LNCaP clone FGC (cell line): ENCODE measurements at places on chromosomes 3 and 15.
A peak's percentile ranks its signal among the peaks of the same experiment; 100 is the strongest.

DNA sequence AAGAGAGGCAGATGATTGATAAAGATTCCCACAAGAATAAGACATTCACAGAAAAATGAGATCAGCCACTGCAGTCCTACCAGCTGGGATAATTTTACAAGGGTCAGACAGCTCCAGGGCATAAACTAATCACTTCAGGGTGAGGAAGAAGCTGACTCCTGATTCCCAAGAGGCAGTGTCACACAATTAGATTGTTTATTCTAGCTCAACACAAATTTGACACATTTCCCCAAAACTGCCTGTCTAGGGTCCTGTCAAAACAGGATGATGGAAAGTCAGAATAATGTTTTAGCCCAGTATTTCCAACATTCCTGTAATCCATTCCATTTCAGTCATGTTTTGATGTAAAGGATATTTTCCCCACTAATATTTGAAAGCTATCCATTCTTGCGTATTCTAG lies 110.8 kb downstream of the TNIK start:
- no peak for DNase-seq

DNA sequence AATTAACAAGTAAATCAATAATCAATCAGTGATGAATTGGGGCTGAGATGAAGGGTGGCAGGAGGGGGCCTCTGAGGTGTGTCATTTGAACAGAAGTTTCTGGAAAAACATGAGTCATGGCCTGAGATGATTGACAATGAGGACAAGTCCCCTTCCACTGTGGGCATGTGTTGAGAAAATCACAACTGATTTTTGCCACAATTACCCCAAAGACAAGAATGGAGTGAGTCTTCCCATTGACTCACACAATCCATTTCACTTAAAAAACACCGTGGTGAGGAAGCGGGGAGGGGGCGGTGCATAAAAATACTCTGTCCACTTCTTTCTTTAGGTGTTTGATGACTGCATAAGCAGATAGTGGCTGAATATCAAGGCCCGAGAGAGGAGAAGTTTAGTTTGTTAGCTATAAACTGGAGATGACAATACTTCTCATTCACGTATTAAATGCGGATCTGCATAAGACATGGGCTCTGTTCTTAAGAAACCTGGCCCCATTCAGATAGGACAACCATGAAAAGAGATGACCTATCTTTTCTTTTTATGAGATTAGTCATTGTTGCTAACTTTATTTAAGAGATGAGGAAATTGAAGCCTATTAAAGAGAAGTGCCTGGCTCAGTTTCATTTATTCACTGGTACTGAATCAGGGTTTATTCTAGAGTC lies 34.7 kb downstream of the SHC4 start:
- DNase-seq: peak; percentile 4

GRCh38 chr15:89383365-89384175 lies 48.9 kb upstream of the POLG start:
- DNase-seq: peak; percentile 49

DNA sequence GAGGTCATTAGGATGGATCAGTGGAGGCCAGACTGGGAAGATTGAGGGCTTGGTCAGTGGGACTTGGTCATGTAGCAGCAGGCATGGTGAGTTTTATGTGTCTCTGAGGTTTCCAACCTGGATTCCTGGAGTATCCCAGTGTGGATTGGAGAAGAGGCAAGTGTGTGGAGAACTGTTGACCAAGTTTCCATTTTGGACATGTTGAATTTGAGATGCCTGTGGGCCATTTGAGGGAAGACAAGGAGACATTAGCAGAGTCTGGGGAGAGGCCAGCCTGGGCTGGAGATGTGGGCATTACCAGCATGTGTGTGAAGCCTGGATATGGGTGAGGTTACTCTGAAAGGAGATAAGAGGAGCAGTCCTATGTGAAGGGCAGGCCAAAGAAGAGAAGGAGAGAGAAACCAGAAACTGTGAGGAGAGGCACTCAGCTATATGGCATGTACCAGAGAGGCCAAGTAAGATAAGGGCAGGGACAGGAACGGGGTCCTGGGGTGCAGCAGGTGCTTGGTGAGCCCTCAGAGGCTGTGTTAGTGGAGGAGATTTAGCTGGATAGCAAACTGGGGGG lies 4.3 kb downstream of the SLC25A38 start:
- DNase-seq: no peak

DNA sequence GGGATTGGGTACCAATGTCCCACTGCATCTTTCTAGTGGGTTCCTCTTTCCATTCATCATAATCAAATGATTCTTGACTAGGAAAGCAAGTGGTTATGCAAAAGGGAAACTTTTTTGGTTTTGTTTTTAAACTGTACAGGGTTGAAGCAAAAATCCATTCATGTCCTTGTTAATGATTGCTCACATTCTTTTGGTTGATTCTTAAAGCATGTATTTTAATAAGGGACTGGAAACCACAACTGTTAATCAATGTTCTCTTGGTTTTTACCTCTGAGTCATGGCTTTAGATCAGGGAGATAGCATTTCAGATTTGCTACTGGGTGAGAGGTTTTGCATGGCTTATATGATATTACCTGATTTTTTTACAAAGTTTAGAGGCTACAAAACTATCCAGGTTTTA lies 371.7 kb upstream of the RGMA start:
- DNase-seq: no peak

DNA sequence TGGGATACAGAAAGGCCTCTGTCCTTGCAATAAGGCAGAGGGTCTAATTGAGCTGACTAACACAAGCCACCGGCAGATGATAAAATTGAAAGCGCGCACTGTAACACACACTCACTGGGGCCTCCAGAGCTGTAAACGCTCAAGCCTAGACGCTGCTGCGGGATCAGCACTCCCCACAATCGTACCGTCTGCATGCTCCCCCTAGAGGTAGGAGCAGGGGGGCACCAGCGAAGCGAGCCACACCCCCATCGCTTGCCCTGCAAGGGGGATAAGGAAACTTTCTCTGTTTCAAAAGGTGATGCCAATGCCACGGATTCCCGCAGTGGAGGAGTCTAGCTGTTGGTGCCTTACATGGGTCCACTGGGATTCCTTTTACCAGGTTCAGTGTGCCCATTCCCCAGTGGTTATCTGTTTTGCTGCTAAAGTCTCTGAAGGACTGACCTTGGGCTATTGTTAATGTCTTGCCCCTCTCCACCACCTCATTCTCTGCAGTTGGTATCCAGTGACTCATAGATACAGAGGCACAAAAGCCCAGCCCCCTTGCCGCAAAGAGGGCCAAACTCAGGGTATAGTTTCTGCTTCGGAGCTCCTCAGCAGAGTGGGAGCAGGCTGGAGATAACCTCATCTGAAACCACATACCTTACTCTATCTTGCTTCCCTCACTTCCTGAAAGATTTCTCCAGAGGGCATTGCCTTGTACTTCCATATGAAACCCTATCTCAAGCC lies 139.3 kb upstream of the KBTBD8 start:
- no peak for DNase-seq

GRCh38 chr3:194351952-194352536 lies 916 bp upstream of the CPN2 start:
- DNase-seq: no peak

GRCh38 chr3:158381262-158381868 lies 189.6 kb upstream of the MLF1 start:
- DNase-seq: peak; percentile 37

GRCh38 chr3:45776611-45777010 lies 19.7 kb downstream of the SLC6A20 start:
- DNase-seq: no peak

DNA sequence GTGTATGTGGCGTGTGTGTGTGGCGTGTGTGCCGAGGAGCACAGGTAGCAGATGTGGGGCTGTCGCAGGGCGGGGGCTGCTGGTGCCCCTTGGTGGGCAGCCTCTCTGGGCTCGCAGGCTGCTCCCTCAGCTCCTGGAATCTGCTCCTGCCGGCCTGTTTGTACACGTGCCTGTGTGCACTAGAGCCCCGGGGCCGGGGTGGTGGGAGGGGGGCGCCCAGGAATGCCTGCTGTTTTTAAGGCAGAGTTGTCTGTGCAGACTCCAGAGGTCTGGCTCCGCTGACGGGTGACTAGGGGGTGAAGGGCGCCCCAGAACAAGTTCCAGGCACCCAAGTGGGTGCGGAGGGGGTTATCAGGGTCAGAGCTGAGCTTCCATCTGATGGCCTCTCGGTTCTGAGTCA lies 112.2 kb downstream of the FBLN2 start:
- DNase-seq: no peak

GRCh38 chr3:189233225-189233858 lies 61.6 kb downstream of the TPRG1 start:
- DNase-seq: peak; percentile 36

DNA sequence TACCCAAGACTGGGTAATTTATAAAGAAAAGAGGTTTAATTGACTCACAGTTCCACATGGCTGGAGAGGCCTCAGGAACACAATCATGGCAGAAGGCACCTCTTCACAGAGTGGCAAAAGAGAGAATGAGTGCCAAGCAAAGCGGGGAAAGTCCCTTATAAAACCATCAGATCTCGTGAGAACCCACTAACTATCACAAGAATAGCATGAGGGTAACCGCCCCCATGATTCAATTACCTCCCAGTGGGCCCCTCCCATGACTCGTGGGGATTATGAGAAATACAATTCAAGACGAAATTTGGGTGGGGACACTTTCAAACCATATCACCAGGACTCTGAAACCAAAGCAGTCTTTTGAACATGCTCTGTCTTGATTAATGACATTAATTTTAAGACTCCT lies 7.0 kb downstream of the RTP3 start:
- DNase-seq: no peak

- no peak for DNase-seq
These were observed 225.6 kb upstream of the STRIT1 start for GRCh38 chr3:155519078-155519477.

DNA sequence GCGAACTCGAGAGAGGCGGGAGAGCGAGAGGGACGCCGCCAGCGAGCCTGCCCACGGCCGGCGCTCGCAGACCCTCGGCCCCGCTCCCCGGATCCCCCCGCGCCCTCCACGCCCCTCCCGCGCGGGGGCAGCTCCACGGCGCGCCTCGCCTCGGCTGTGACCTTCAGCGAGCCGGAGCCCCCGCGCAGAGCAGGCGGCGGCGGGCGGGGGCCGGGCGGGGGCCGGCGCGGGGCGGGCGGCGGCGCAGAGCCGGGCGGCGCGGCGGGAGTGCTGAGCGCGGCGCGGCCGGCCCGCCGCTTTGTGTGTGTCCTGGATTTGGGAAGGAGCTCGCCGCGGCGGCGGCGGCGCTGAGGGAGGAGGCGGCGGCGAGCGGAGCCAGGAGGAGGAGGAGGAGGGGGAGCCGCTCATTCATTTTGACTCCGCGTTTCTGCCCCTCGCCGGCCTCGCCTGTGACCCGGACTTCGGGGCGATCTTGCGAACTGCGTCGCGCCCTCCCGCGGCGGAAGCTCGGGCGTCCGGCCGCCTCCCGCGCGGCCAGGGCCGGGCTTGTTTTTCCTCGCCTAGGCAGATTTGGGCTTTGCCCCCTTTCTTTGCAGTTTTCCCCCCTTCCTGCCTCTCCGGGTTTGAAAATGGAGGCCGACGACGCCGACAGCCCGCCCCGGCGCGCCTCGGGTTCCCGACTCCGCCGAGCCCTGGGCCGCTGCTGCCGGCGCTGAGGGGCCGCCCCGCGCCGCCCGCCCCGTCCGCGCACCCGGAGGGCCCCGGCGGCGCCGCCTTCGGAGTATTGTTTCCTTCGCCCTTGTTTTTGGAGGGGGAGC lies 524 bp downstream of the IGF1R start:
- DNase-seq: no peak

DNA sequence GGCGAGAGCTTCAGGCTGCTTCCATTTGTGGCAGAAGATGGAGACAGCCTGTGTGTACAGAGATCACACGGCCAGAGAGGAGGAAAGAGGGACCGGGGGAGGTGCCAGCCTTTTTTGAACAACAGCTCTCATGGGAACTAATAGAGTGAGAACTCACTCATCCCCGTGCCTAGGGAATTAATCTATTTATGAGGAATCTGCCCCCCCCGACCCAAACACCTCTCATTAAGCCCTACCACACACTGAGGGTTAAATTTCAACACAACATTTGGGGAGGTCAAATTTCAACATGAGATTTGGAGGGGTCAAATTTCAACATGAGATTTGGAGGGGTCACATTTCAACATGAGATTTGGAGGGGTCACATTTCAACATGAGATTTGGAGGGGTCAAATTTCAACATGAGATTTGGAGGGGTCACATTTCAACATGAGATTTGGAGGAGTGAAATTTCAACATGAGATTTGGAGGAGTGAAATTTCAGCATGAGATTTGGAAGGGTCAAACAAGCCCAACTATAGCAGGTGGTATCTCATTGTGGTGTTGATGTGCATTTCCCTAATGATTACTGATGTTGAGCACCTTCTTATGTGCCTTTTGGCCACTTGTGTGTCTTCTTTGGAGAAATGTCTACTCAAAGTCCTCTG lies 20.6 kb upstream of the RFTN1 start:
- no peak for DNase-seq

DNA sequence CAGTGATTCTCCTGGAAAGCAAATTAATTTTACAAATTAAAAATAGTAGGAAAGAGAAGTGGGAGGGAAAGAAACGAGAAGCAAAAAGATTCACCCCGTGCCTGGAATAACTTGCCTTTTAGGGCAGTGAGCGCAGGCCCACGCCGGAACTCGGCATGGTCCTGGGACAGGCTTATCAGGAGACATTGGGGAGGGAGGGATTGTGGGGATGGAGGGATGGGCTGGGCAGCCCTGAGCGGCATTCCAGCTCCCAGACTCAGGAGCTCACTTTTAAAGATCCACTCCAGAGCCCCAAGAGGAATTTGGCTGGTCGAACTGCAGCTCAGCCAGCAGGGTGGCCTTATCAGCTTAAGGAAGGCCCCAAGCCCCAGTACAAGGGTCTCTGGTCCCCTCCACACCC lies 117.9 kb downstream of the ADCY5 start:
- no peak for DNase-seq

GRCh38 chr3:112303764-112304325 lies 9.8 kb upstream of the SLC9C1 start:
- no peak for DNase-seq

DNA sequence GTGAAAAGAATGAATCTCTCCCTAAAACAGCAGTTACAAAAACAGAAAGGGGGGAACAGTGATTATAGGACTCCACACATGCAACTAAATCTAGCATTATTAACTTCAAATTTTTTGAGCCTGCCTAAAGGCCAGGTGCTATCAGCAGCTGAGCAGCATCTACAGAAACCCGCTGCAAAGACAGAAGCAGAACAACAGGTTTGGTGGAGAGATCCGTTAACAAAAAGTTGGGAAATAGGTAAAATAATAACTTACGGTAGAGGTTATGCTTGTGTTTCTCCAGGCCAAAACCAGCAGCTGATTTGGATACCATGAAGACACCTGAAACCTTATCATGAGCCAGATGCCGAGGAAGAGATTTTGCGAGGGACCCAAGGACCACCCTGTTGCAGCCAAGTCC lies 201.6 kb upstream of the UBE3A start:
- DNase-seq: no peak

DNA sequence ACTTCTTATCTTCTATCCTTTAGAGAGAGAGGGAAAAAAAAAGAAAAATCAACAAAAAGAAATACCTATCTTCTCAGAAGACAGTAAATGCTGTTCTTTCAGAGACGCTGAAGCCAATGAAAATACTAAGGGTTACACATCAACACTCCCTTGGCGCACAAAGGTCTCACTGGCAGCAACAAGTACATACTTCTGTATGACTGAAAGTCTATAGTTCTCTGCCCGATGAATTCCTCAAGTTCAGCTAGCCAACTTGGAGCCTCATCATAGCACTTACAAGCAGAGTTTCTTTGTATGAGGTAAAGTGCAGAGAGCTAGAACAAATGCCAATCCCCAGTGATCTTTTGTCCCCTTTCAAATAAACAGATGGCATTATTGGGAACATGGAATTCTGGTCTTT lies 62.7 kb downstream of the CPNE4 start:
- DNase-seq: no peak

- DNase-seq: no peak
These were observed 38.4 kb upstream of the SLC6A6 start for GRCh38 chr3:14363991-14364390.
